G401 (cell line): ENCODE measurements at places on chromosomes 1 and 21. TPM values are rescaled to one million over a fixed set of nuclear protein-coding genes. Genes with fewer than 3 reads are reported as not detected.
A peak's percentile ranks its signal among the peaks of the same experiment; 100 is the strongest.

Gene PBX1
- not detected in 2 replicates for total RNA-seq

Gene TARDBP
- total RNA-seq: 31.6 and 70.3 TPM in 2 replicates

- peak; percentile 9 for DNase-seq
These were observed 487.3 kb downstream of the SIPA1L2 start for GRCh38 chr1:232142403-232143314.

Gene KLHL20
- total RNA-seq: 7.1 and 7.7 TPM in 2 replicates

GRCh38 chr21:43864313-43864961, 586 bp upstream of the AGPAT3 start:
- peak; percentile 38 for DNase-seq

Gene E2F2
- total RNA-seq: 8.4 and 11.7 TPM in 2 replicates

GRCh38 chr21:45800339-45801080, 157.0 kb downstream of the PCBP3 start:
- no peak for DNase-seq

DNA sequence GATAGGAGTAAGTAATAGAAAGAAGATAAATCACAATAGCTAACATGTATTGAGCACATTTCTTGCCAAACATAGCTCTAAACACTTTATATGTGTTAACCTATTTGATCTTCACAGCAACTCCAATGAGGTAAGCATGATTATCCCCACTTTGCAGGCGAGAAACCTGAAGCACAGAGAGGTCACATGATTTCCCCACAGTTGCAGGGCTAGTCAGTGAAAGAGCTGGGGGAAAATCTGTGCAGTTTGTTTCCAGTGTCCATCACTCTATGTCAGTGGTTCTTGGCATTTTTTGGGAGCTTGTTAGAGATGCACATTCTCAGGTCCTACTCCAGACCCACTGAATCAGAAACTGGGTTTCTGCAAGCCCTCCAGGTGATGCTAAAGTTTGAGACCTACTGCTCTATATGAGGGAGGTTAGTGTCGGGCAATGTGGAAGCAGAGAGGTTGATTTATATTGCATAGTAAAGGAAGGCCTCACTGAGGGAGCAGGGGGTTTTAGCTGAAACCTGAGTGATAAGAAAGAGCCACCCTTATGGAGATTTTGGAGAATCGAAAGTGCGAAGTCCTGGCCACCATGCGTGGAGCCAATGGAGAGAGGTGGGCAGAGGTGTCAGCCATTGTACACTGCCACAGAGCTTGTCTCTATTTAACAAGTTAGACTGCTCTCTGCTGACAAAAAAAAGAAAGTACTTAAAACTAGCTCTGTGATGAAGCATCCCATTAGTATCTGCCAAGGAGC, 20.9 kb downstream of the MCOLN3 start:
- DNase-seq: no peak

DNA sequence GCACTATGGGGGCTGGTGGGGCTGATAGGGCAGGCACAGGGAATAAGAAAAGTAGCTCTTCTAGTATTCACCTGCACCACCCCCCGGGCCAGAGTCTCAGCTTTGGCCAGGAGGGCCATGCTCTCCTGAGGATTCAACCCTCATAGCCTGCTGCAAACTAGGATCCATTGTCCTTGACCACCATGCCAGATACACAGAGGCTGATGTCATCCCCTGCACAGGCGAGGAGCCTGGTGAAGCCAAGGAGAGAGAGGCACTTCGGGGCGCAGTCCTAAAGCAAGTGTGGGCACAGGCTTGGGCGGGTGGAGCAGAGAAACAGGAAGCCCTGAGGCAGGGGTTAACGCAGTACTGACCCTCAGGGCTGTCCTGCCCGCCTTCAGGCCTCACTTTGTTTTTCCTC, 29.5 kb downstream of the TMEM53 start:
- DNase-seq: no peak

DNA sequence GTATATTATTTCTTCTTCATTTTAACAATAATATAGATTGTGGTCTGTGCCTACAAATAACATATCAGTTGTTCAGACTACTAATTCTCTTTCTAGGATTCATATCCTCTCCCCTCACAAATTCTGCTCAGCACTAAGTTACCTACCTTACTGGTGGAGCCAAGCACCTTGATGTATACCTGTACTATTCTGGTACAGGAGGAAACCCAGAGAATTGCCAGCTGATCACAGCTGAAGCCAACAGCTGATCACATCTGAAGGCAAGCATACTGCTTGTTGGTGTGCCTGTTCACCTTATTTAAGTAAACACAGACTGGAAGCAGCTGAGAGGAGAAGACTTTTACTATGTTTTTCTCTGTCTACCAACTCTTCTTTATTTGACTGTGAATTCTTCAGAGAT, 101.8 kb downstream of the PBX1 start:
- no peak for DNase-seq
